ENCODE measurements at places on chromosomes 11 and 22.

DNA sequence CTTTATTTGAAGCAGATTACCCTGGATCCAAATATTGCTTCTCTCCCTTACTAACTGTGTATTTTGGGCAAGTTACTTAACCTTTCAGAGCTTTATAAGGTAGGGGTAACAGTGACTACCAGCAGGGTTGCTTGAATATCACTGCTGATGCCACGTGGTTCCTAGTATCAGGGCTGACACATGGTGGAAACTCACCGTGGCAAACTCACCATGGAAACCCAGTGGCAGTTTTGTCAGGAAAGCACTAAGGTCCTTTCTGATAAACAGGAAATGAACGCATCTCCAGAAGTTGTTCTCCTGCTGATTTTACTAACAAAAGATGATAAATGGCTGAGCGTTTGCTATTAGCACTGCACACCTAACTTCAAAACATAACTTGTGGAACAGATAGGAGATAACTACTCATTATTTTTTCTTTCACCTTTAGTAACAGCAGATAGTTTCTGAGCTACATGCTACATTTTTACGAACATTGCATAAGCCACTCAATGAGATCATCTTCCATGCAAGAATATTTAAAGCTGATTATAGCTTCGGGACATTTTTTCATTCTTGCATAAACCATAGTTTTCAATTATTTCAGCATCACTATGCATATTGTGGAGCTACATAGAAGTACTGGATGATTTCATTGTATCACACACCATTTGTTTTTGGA lies 59.7 kb upstream of the RAG2 start:
- no peak for DNase-seq

DNA sequence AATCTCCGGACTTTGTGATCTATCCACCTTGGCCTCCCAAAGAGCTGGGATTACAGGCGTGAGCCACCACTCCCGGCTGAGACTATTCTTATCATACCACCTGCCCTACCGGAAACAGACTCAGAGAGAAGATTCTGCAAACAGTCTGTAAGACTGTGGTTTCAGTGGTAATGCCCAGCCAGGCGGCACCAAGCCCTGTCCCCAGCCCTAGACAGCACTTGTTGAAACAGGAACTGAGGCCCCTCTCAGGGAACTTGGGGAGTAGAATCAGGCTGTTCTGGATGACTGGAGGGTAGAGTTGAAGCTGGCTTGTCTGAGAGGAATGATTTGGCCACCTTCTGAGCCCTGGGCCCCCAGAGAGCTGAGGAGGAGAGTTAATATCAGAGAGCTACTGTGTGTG lies 1.3 kb upstream of the INSC start:
- no peak for DNase-seq

- no peak for DNase-seq
Observed at GRCh38 chr11:76185931-76186401, 20.3 kb downstream of the WNT11 start.

DNA sequence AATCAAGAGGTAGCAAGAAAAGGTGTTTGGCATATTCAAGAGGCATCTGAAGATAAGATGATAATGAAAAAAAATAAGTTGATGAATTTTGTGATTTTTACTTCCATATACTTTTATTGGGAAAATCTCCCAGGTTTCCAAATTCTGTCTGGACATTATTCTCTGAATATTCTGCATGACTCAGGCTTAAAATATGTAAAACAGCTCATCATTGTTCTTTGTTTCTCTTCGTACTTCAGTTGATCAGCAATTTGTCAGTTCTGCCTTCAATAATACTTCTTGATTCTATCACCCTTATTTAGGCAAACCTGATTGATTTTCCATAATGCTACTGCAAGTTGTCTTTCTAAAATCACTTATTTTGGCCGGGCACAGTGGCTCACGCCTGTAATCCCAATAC lies 30.2 kb downstream of the GTF2H1 start:
- DNase-seq, result no peak

GRCh38 chr22:48607901-48608662 lies 1219.6 kb downstream of the BRD1 start:
- no peak for DNase-seq

Data from activated CD4-positive, alpha-beta T cell treated with anti-CD3 and anti-CD28 coated beads, Interleukin-2, amount 50 U/mL, for 1 hour (primary cell).